Activated CD4-positive, CD25-positive, alpha-beta regulatory T cell (primary cell): ENCODE measurements at places on chromosomes 16 and 17.

- DNase-seq: no peak
Measured at GRCh38 chr17:66671156-66671555, 163.8 kb upstream of the CACNG5 start.

GRCh38 chr17:37373530-37374159 is 2.1 kb upstream of the C17orf78 start:
- DNase-seq: peak; percentile 13

- DNase-seq: no peak
Measured at GRCh38 chr16:67129422-67129821, 19.7 kb downstream of the PHAF1 start.

DNA sequence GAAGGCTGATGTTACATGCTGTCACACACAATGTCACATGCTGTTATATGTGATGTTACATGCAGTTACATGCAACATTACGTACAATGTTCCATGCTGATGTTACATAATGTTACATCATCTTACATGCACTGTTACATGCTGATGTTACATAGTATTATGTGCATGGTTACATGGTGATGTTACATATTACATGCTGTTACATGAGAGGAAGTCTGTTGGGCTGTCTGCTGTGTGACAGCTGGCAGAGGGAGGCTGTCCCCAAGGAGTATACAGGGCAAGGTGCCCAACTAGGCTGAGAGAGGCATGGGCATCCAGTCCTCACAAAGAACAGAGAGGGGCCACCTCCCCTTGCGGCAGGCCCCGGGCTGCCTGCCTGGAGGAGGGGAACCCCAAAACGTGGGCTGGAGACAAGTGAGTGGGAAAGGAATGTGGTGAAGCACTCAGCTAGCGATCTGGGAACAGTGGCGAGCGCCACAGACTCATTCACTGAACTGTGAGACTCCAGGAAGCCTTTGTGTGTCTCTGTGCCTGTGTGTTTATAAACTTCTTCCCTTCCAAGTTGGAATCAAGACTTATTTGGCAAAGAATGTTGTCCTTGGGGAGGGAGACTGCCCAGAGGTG is 30.6 kb downstream of the TMEM92 start:
- no peak for DNase-seq

- DNase-seq: no peak
Measured at GRCh38 chr16:70753228-70753627, 47.7 kb downstream of the VAC14 start.

DNA sequence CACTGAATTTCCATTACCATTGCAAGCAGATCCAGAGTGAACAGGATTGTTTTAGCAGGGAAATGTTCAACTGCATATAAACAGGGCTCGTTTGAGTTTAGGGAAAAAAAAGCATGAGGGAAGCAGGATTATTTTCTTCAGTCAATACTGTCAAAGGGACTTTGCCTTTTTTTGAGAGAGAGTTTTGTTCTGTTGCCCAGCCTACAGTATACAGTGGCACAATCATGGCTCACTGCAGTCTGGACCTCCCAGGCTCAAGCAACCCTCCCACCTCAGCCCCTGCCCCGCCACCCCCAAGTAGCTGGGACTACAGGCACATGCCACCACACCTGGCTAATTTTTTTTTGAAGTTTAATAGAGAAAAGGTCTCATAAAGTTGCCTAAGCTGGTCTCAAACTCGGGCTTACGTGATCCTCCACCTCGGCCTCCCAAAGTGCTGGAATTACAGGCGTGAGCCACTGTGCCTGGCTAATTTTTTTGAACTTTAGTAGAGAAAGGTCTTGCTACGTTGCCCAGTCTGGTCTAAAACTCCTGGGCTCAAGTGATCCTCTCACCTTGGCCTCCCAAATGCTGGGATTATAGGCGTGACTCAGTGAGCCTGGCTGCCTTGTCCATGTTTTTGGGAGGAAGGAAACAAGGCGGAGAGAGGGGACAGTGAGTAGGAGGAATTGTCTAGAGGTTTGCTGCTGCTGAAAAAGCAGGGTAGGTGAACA is 14.8 kb downstream of the PKD1L3 start:
- no peak for DNase-seq

- no peak for DNase-seq
Measured at GRCh38 chr17:79005063-79005861, 4.3 kb downstream of the CANT1 start.

- DNase-seq: no peak
Measured at GRCh38 chr17:30323895-30324319, 9.9 kb downstream of the TMIGD1 start.

DNA sequence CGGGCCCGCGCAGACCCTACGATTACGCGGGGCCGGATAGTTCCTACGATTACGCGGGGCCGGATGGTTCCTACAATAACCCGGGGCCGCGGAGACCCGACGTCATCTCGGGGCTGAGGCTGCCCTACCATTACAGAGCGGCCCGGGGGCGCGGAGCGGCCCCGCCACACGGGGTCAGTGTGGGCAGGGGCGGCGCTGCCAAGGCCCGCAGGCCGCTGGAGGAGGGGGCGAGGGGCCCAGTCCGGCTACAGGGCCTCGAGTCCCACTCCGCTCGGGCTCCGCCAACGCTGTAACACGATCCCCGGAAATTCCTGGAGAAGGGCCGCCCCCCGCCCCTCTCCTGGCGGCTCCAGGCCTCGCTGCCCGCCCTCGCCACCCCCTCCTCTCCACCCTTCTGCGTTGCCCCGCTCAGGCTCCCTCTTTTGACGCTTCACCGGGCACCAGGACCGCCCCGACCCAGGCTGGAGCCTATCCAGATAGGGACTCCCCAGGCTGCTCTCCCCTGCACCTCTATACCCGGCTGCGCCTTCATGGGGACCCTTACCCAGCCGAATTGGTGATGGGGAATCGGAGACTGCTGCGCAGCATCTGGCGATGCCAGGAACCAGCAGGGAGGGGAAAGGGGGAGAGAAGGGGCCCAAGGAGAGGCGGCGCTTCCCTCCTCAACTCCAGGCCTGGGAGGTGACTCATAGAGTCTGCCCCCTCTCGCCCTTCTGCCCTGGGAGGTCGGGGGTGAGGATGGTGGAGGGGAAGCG is at the start of gene RAB34:
RAB34 (minus strand) TSS at position 291 of the 755 bp plus-strand sequence. CDS start 602 bp downstream, outside the sequence.
- DNase-seq: no peak

GRCh38 chr16:66309-67182 is 5.9 kb downstream of the RHBDF1 start:
- DNase-seq: no peak

- no peak for DNase-seq
Measured at GRCh38 chr16:66154801-66155200, 211.7 kb upstream of the CDH5 start.

DNA sequence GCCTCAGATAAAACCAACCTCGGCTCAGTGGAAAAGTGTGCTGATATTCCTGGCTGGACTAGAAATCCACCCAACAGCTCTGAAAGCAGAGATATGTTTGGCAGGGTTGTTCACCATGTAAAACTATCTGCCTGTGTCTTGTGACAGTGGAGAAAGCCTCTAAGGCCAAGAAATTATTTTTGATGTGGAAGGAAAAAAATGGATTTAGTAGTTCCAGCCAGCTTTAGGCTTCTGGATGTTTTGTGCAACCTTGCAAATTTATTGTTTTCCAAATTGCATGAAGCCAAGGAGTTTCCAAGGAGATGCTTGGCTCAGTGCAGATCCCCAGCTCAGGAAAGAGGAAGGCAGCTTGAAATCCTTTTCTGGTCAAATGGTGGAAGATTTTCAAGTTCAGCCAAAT is 31.6 kb downstream of the TEKT5 start:
- DNase-seq: no peak

- no peak for DNase-seq
Measured at GRCh38 chr16:53091466-53092211, 36.8 kb downstream of the CHD9 start.

DNA sequence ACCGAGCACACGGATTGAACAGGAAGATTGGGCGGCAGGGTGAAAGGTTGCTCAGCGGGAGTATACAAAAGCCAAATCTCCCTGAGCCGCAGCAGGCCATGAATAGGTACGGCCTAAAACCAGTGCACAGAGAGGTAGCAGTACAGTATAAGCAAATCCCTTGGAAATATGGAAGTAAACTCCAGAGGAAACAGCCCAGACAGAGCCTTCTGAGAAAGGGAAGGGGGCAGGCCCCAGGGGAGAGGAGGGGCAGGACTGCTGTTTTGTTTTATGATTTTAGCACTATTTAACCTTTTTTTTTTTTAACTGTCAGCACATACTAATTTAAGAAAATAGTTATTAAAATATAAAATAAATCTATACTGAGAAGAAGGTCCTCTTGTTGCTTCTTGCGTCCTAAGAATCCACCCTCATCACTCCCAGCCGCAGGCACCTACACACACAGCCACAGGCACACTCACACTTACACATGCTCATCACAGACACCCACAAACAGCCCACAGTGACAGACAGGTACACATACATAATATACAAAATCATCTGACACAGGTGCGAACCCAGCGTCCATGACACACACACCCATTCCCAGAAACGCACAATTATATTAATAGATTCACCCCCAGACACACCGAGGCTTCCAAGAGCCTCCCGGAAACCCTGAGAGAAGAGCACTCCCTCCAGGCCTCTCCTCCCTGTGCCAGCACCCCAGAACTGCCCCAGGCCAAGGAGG is 12.8 kb downstream of the PLXDC1 start:
- DNase-seq: no peak

GRCh38 chr16:556474-557173 is 3.6 kb upstream of the PRR35 start:
- no peak for DNase-seq

GRCh38 chr17:17048106-17048505 is 5.8 kb downstream of the MPRIP start:
- DNase-seq: no peak

DNA sequence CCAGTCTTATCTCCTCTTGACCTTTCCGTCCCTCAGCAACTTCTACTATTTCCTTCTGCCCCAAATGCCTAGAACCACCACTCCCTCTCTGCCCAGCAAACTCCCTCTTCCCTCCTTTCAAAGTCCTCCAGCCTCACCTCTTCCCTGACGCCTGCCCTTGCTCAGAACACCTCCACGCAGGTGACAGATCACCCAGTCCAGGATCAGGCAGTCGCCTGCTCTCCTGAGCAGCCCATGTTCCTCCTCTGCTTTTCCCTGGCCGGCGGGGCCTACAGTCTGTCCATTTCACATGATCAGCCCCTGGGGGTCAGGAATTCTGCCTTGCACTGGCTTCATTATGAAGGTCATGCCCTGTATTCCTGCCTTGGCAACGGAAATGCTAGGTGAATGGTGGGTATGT is 422 bp downstream of the CD300LF start:
- no peak for DNase-seq

GRCh38 chr17:79023886-79024771 is at the start of gene C1QTNF1:
Gene C1QTNF1 (plus strand): TSS chr17:79024169. CDS start chr17:79043969, 19,800 bp downstream.
- no peak for DNase-seq

GRCh38 chr17:74443516-74444296 is 11.8 kb downstream of the GPRC5C start:
- DNase-seq: no peak

DNA sequence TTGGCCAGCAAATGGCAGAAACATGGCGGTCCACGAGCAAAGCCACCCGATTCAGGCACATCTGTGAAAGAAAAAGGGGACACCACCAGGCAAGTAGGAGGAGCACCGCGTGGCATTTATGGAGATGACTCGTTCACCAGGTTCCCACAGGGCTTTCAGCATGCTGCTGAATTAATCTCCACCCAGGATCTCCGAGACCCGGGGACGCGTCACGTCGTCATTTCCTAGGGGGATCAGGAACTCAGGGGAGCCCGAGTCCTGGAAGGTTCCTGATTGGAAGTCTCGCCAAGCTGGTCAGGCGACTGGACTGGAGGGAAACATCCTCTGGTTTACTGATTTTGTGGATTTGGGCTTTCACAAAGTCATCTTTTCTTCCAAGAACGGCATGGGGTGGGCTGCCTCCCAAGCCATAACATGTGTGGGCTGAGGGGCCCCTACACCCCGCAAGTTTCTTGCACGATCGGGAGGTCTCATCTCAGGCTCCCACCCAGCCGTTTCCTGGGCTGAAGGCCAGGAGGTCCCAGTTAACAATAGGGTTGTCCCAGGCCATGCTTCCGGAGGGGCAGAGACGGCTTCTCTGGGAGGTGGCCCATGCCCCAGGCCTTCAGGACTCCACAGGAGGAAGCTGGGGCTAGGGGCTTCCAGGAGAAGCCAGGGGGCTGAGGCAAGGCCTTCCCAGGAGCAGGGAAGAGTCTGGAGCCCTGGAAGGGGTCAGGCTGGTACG is 645 bp downstream of the DNAH17 start:
- DNase-seq: no peak

DNA sequence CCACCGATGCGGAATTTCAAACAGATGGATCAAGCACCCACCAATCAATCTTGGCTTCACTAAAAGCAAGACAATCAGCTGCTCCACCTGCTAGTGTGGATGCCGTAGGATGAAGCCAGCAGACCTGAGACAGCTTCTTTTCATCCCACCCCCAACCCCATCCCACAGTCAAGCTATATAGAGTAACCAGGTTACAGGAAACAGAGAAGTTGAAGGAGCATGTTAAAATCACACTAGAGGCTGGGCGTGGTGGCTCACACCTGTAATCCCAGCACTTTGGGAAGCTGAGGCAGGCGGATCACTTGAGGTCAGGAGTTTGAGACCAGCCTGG is 37.7 kb downstream of the CMTM4 start:
- no peak for DNase-seq

DNA sequence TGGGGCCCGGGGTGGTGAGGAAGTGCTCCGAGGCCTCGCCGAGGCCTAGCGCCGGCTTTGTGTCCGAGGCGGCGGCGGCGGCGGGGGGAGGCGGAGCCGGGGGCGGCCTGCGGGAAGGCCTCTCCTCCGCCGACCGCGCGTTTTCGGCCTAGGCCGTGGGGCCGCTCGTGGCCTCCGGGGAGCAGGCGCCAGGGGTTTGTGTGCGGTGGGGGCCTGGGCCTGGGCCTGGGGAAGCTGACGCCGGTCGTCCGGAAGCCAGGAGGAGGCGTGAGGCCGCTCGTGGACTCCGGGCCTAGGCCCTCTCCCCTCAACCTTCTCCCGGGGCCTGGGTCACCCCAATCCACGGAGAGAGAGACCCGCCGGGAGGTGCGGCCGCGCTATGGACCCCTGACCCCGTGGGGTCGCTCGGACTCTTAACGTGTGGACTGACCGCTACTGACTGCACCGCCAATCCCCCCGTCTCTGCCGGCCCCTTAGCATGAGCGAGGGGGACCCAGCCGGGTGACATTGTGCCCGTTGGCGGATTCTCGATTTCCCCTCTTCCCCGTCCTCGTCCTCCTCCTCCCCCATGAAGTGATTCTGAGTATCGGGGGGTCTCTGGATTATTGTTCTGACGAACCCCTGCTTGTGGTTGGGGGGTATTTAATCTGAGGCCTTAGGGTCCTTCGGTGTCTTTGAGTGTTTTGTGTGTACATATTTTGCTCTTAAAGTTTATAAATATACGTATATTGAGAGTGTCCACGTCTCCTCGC is 660 bp downstream of the RBBP6 start:
- peak; percentile 49 for DNase-seq

- no peak for DNase-seq
Measured at GRCh38 chr17:31295489-31295871, 1.6 kb downstream of the OMG start.

- no peak for DNase-seq
Measured at GRCh38 chr17:29243792-29244191, 2.9 kb upstream of the CRYBA1 start.
